ENCODE measurements at places on chromosomes 5 and 9. TPM values are rescaled to one million over a fixed set of nuclear protein-coding genes. Genes with fewer than 3 reads are reported as not detected.

EGFLAM gene
- 0.49 TPM for total RNA-seq

LIFR gene
- 3.7 TPM for total RNA-seq

LARP1 gene
- 300 TPM for total RNA-seq

FOCAD gene
- 1.5 TPM for total RNA-seq

DMRT2 gene
- total RNA-seq = not detected

PCDHGB5 gene
- total RNA-seq = 0.29 TPM

POLK gene
- 15.3 TPM for total RNA-seq

SLC35D2 gene
- total RNA-seq = 10.6 TPM

ANKRD34B gene
- not detected for total RNA-seq

ADAMTSL1 gene
- not detected for total RNA-seq

CD14 gene
- total RNA-seq = 0.47 TPM

IFNA13 gene
- not detected for total RNA-seq

HTR4 gene
- not detected for total RNA-seq

LPAR1 gene
- 0.13 TPM for total RNA-seq

CSF2 gene
- total RNA-seq = 0.29 TPM

BTNL8 gene
- not detected for total RNA-seq

DNAI1 gene
- total RNA-seq = not detected

ADRB2 gene
- total RNA-seq = 0.04 TPM

ELOVL7 gene
- total RNA-seq = 11.6 TPM

CAVIN4 gene
- total RNA-seq = 0.20 TPM

LCN15 gene
- not detected for total RNA-seq

ANGPTL2 gene
- not detected for total RNA-seq
